ENCODE measurements at places on chromosomes 4 and X.
A peak's percentile ranks its signal among the peaks of the same experiment; 100 is the strongest.

GRCh38 chr4:2451036-2451520 is 17.8 kb upstream of the RNF4 start:
- no peak for DNase-seq

- no peak for DNase-seq
Measured at GRCh38 chr4:76666944-76667532, 230.9 kb downstream of the SOWAHB start.

- DNase-seq = no peak
Measured at GRCh38 chr4:137393044-137393443, 139.2 kb downstream of the PCDH18 start.

DNA sequence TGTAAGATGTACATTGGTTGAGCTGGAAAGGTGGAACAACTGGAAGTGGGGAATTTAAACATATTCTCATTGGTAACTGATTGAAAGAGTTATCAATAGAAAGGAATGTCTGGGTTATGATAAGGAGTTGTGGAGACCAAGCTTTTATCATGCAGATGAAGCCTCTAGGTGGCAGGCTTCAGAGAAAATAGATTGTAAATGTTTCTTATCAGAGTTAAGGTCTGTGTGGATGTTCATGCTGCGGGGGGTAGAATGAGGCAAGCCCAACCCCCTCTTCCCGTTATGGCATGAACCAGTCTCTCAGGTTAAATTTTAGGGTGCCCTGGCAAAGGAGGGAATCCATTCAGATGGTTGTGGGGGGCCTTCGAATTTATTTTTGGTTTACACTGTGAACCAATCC is 16.0 kb downstream of the ARSD start:
- DNase-seq = no peak

DNA sequence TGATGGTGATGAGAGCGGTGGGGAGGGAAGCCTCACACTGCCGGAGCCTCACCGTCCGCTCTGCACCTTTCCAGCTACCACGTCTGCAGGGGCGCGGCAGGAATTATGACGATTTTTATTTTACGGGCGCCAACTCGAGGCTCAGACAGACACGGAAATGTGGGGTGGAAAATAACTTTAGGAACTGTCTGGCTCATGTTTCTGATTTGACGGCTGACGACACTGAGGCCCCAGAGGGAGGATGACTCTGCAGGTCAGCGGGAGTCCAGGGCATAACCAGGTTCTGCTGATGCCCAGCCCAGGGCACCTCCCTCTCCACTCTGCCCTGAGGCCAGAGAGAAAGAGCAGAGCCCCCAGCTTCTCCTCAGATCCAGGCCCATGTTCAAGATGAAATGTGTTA is 43.9 kb downstream of the C4orf50 start:
- no peak for DNase-seq

DNA sequence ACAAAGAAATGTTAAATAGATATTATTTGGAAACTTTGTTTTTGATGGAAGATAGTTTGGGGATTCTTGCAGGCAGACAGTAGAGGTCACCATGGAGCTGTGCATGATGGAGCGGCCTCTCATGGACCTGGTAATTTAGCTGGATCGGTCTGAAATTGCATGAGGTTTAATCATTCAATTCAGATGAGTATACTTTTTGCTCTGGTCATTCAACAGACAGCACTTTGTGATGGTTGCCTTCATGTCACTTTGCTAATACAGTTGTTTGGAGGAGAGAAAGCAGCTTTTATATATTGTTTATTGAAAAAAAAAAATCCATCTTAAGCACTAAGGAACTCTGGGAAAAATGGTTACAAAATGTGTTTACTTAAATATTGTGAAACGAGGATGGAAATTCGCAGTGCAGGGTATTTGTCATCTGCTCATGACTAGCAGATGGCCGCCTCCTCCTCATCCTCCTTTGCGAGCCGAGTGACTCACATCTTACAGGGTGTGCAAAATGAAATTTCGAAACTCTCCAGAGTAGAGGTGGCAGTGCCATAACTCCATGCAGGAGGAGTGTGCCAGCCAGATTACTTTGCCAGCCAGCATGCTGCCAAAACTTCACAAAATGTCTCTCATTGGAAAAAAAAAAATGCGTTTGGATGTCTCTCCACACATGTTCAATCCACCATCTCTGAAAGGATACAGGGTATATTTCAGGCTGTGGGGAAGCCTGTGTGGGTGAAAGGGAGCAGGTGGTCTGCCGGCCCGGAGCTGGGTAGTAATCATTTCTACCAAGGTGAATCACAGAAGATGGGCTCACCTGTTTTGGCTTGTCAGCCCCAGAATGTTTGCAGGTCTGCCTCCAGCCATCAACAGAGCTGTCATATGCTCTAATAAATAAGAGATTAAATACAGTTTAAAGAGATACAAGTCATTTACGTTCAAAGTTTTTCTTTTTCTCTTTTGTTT is 314.9 kb upstream of the DIPK2B start:
- DNase-seq = peak; percentile 46

GRCh38 chr4:48247142-48247877 is 22.3 kb downstream of the TEC start:
- DNase-seq = no peak
